ENCODE measurements at places on chromosomes 13 and 19.

DNA sequence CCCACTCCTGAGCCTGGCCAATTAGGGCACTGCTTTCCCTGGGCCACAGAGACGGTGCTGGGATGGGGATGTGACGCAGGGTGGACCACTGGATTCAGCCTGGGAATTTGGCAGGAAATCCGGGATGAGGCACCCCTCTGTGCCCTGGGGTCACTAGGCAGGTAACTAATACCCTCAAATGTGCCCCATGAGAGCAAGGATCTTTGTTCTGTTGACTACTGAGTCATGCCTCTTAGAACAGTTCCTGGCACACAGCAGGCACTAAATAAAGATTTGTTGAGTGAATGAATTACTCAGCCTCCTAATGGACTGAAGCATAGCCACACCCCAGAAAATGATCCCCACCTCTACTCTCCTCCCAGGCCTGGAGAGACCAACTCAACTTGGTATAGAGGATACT lies 15.9 kb downstream of the OPA3 start:
- DNase-seq = no peak

DNA sequence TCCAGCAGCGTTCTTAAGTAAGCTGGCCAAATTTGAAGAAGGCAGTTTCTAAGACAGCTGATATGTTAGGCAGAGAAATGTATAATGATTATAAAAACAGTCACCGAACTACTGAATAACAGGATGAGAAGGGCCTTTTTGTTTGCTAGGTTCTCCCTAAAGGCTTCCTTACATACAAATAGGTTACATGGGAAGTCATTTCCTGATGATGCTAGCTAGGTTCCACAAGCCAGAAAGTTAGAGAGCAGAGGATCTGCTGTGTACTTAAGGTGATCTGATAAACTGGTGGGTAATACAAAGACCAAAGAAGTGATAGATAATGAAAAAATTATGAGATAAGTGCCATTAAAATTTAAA lies 139.7 kb downstream of the VWA8 start:
- DNase-seq = no peak

DNA sequence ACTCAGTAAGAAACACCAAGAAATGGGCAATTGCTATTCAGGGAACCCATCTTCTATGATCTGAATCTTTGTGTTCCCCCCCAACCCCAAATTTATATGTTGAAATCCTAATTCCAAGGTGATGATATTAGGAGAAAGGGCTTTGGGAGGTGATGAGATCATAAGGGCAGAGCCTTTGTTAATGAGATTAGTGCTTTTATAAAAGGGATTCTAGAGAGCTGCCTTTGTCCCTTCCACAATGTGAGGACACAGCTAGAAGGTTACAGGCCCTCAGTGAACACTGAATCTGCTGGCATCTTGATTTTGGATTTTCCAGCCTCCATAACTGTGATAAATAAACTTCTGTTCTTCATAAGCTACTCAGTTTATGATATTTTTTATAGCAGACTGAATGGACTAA lies 376.0 kb downstream of the DIAPH3 start:
- no peak for DNase-seq

DNA sequence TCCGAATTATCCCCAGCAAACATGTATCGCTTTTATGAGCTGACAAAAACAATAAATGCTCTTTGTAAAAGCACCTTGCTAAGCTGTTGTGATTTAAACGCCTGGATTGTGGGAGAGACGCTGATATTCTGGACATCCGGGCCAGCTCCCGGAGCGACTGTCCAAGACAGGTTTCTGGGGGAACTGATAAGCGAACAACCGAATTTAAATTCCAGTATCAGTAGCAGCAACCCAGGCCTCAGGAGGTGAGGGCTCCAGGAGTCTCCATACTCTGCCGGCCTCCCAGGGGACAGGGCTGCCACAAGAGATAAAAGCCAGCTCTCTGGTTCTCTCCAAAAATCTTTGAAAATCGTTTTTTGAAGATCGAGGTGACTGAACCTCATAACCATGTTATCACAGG lies 50.3 kb upstream of the VSTM2B start:
- DNase-seq = no peak

- DNase-seq = no peak
Observed at GRCh38 chr13:99192480-99192879, 8.2 kb upstream of the UBAC2 start.

- DNase-seq = no peak
Observed at GRCh38 chr13:40772765-40773473, 1.9 kb upstream of the MRPS31 start.

DNA sequence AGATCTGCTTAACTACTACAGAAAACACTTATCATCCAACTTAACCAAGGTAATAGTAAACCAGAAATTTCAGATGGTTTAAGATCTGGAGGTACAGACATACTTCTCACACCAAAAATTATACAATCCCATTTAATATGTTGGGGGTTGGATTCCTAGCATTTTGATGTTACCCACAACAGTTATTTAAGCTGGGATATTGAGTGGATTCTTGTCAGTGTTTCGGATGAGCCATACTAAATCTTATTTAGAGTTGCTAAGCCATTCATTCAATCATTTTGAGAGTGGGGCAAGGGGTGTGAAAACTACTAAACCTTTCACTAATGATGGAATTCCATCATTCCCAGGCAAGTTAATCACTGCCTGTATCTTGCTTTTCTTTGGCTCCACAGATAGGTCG lies 40.6 kb downstream of the KATNAL1 start:
- no peak for DNase-seq

DNA sequence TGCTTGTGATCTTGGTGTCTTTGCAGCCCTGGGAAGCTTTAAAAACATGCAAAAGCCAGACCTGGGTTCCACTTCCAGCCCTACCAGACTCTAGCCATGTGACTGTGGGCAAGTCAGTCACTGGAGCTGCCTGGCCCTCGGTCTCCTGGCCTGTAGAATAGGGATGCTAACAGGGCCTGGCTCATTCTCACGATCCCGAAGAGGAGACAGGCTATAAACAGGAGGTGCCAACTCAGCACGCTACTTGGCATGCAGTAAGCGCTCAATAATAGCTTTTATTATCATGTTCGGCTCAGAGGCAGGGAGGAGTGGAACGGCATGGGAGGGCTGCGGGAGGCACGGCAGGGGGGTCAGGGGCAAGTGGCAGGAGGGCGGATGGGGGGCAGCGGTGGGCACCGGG lies 1.7 kb downstream of the CTXN1 start:
- no peak for DNase-seq

- no peak for DNase-seq
Observed at GRCh38 chr13:59088716-59089115, 1075.0 kb downstream of the DIAPH3 start.

All from stimulated activated CD8-positive, alpha-beta memory T cell treated with anti-CD3 and anti-CD28 coated beads, Interleukin-7, amount 100 ng/mL, for 1 hour (primary cell).